ENCODE measurements at places on chromosomes 1 and 21.
A peak's percentile ranks its signal among the peaks of the same experiment; 100 is the strongest.

- no peak for ATAC-seq
Measured at GRCh38 chr1:230029244-230029941, 37.6 kb upstream of the GALNT2 start.

GRCh38 chr1:101377084-101377835, 140.4 kb downstream of the S1PR1 start:
- no peak for ATAC-seq

- no peak for ATAC-seq
Measured at GRCh38 chr1:169325117-169325516, 42.5 kb downstream of the NME7 start.

DNA sequence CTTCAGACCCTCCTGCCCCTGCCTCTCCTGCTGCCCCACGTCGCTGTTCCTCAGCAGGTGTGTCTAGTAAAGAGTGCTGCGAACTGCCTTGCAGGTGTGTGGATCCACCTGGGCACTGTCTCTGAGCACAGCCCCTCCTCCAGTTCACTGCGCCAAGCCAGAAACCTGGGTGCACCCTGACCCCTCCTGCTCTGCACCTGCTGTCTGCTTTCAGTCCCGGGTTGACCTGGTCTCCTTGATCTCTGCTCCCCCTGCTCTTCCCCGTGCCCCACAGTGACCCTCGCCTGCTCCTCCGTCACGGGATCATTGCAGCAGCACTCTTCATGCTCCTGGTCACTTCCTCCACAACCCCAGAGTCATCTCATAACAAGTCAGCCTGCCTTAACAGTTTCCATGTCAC, 6.5 kb downstream of the A3GALT2 start:
- ATAC-seq, result no peak

GRCh38 chr1:223763881-223764280, 51.5 kb downstream of the CAPN2 start:
- no peak for ATAC-seq

- ATAC-seq, result no peak
Measured at GRCh38 chr1:199913318-199913717, 114.2 kb upstream of the NR5A2 start.

- ATAC-seq, result peak; percentile 69
Measured at GRCh38 chr21:43340491-43341377, 86.2 kb downstream of the SIK1 start.

GRCh38 chr1:35443768-35444518, 113.3 kb downstream of the KIAA0319L start:
- ATAC-seq, result no peak

DNA sequence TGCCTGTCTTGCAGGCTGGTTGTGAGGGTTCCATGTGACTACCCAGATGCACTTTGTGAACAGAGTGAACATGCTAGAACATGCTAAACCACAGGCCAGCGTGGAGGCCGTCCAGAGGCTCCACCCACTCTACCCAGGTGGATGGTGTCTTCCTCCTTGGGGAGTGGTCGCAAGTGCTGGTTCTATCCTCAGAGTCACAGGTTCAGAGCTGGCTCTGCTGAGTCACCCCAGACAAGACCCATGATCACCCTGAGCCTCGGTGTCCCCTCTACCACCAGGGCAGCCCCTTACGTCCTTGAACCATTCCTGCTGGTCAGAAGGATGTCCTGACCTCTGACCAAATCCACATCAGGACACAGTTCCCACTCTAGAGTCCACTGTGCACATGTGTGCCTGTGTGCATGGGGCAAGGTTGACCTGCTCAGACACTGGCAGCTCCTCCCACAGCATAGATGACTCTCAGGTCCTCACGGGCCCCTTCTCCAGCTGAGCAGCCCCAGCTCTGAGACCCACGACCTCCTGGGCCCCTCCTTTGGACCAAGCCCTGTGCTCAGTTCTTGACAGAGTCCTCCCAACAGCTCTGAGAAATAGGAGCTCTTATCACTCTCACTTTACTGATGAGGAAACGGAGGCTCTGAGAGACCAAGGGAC, 391.8 kb downstream of the MATN1 start:
- ATAC-seq, result no peak

DNA sequence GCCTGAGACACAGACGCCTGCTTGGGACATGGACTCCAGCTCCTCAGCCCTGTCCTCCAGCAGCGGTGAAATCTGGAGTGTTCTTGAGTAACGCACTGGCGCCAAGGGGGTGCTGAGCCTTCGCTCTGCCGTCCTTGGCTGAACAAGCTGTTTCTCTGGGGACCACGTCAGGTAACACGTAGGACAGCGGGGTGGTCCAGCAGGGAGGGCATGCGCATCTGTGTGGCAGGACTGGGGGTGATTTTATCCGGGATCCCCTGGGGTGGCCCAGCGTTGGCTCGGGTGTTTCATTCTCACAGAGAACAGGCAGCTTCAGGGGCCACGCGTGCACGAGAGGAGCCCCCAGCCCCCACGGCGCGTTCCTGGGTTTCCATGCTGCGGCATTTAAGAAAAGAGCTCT, 61.2 kb downstream of the AGPAT3 start:
- ATAC-seq, result no peak

GRCh38 chr1:46363121-46363520, 22.5 kb downstream of the NSUN4 start:
- no peak for ATAC-seq

DNA sequence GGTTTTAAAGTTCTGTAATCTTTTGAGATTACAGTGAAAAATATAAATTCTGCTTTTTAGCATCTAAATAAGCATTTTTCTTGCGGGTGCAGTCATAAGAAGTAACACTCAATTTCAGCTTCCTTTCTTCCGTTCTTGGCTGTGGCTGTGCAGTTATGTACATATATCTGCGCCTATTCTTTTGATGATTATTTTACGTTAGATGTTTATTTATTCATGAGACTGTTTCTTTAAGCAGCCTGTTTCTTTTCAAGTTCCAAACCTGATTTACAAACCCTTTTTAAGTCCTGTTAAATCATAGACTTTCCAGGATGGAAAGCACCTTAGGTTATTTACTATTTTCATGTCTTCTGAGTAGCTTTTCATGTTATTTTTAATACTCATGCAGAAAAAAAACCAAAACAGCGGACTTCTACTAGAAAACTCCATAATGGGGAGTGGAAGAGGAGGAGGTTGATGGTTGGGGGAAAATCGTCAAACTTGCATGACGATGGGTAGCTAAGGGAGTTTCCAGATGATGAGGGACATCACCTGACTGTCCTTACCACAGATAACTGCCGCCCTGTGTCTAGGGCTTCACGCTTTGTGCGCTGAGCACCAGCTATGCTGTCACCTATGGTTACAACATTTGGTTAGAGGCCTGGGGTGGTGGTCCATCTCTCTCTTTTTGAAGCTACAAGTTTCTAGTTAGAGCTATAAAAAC, 2.6 kb downstream of the PRDM2 start:
- no peak for ATAC-seq

DNA sequence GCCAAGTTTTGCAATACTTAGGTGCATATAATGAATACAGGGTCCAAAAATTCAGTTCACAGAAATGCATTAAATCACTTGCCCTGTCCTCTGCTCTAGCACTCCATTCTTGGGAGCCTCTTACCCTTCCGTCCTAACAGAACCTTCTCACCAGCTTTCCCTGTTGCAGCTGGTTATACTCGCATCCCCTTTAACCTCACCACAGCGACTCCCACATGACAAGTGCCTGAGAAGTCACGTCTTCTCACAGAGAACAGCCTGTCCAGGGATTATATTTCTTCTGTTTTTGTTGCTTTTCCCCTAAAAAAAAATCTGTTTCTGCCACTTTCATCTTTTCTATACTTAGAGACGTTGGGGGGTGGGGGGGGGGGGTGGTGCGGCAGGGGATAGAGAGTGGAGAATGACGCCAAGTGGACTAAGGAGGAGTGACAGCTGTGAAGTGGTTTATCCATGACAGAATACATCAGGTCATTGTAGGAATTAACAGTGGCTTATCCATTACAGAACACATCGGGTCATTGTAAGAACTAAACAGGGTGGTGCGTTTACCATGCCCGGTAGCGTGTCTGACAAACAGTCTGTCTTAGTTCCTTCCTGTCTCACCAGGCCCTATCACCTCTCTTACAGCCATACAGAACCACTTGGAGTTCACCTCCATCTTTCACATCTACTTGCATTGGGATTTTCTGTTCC, 117.6 kb downstream of the UBE2U start:
- no peak for ATAC-seq

- ATAC-seq, result no peak
Measured at GRCh38 chr1:115183158-115183557, 93.9 kb upstream of the TSPAN2 start.

- ATAC-seq, result peak; percentile 89
Measured at GRCh38 chr1:209168204-209168603, 415.3 kb upstream of the CAMK1G start.
